ENCODE measurements at places on chromosomes 1 and 21. TPM values are rescaled to one million over a fixed set of nuclear protein-coding genes. Genes with fewer than 3 reads are reported as not detected.

KCNT2 gene
- not detected for total RNA-seq

IL19 gene
- total RNA-seq: 0.11 TPM

RUNX1 gene
- 9.4 TPM for total RNA-seq

WNT2B gene
- 0.20 TPM for total RNA-seq

All from A549 treated with AZD2906 at 1 μM for 4 hours (cell line).